Muscle of leg (tissue), 16 donors: ENCODE measurements at places on chromosomes 2 and 18. TPM values are rescaled to one million over a fixed set of nuclear protein-coding genes. Genes with fewer than 3 reads are reported as not detected.

- no peak for DNase-seq
- no peaks in the 10 kb centered on the region for H3K4me1 ChIP-seq
Measured at GRCh38 chr2:192060161-192060560, 134.6 kb downstream of the TMEFF2 start.

DNA sequence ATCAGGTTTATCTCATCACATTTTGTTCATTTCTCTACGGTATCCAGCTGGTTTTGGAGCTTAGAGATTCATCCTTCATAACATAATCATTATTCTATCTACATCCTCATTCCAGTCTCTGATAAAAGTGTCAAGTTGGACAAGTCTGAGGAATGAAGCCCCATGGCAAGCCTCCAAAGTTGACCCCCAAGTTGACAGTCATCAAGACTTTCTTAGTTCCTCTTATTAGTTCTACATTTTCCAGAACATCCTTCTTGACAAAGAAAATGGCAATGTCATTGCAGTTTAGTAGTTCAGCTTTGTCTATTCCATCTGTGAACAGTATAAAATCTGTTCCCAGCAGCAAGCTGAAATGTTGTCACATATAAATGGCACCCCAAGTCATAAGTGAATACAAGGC, 4.5 kb upstream of the TMSB10 start:
- peaks cover 25% of the 10 kb centered on the region for H3K4me1 ChIP-seq
- no peaks in the 10 kb centered on the region for H3K36me3 ChIP-seq
- H3K27ac ChIP-seq, result no peak overlapping the region

DNA sequence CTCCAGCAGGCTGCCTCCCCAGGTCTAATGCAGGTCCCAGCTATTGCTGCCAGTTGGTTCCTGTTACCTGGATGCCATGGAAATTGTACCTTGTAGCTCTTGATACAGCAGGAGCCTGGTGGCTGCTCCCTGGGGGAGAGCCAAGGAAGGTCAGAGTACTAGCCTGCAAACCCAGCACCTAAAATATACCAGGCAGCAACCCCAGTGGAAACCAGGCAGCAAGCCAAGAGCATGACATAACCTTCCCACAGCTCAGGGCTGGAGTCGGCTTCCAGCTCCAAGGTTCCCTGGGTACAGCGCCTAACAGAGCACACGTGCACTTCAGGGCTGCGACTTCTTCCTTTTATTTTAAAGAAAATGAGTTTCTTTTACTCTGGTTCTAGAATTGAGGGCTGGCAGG, 30.3 kb downstream of the TNP1 start:
- DNase-seq, result peak; percentile 86
- no peaks in the 10 kb centered on the region for H3K27me3 ChIP-seq
- no peak overlapping the region for H3K4me3 ChIP-seq
- H3K36me3 ChIP-seq, result no peaks in the 10 kb centered on the region

Gene SCN7A
- 47.4 TPM for polyA plus RNA-seq

DNA sequence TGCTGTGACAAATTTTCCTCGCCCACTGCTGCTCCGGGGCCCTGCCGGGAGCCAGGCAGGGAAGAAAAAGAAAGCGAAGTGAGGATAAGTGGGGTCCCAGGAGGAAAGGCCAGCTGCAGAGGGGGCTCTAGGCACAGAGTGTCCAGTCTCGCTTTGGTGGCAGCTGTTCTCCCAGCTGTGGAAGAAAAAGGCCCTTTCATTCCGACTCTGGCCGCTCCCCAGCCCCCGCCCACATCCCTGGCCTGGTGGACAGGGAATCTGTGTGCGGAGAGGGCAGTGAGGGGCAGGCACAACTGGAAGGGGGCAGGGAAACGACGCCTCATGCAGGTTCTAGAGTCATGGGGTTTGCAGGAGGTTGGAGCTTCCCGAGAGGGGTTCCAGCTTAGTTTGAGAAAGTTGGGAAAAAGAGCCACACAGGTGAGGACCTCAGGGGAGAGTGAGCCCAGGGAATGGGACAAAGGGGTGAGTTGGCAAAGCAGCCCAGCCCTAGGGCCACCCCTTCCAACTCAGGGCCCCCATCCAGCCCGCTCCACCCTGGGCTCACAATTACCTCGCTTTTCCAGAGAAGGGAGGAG, 1.8 kb downstream of the RTKN start:
- peak overlapping the region; percentile 65 for H3K4me3 ChIP-seq
- H3K27ac ChIP-seq, result peak overlapping the region; percentile 99
- peaks cover 19% of the 10 kb centered on the region for H3K36me3 ChIP-seq
- H3K27me3 ChIP-seq, result peaks cover 2% of the 10 kb centered on the region

GRCh38 chr2:38115216-38116032, 39.5 kb upstream of the CYP1B1 start:
- no peaks in the 10 kb centered on the region for H3K4me1 ChIP-seq
- H3K27me3 ChIP-seq, result no peaks in the 10 kb centered on the region
- no peaks in the 10 kb centered on the region for H3K36me3 ChIP-seq

- H3K4me3 ChIP-seq, result no peak overlapping the region
- H3K36me3 ChIP-seq, result no peaks in the 10 kb centered on the region
- no peaks in the 10 kb centered on the region for H3K4me1 ChIP-seq
- H3K27ac ChIP-seq, result no peak overlapping the region
Measured at GRCh38 chr2:158403237-158403636, 53.3 kb downstream of the CCDC148 start.

Gene TDRD15
- not detected for polyA plus RNA-seq

DNA sequence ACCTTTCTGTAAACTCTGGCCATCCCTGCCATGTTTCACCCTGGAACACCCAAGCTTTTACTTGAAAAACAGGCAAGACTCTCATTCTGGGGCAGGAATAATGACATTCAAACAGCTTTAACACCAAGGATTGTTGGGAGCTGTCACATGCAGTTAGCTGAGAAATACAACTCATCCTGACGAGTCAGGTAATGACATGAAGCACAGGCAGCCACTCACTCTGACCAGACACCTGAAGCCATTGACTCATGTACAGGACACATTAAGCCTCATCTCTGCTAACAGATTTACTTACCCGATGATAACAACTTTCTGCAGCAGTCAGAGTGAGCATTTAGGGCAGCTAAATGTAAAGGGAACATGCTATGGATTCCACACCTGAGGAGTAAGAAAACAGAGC, 163.1 kb upstream of the PGAP1 start:
- no peaks in the 10 kb centered on the region for H3K27me3 ChIP-seq
- peaks cover 15% of the 10 kb centered on the region for H3K4me1 ChIP-seq
- no peak overlapping the region for H3K4me3 ChIP-seq
- H3K27ac ChIP-seq, result peak overlapping the region; percentile 15

- no peak for DNase-seq
- H3K27me3 ChIP-seq, result no peaks in the 10 kb centered on the region
- no peaks in the 10 kb centered on the region for H3K36me3 ChIP-seq
- no peak overlapping the region for H3K27ac ChIP-seq
- peaks cover 23% of the 10 kb centered on the region for H3K4me1 ChIP-seq
Measured at GRCh38 chr2:227411320-227411989, 23.7 kb upstream of the SCYGR1 start.

Gene BOLL
- 1.4 TPM for polyA plus RNA-seq

GRCh38 chr2:142254031-142254430, 123.2 kb upstream of the LRP1B start:
- H3K27me3 ChIP-seq, result no peaks in the 10 kb centered on the region
- H3K4me3 ChIP-seq, result no peak overlapping the region
- no peaks in the 10 kb centered on the region for H3K4me1 ChIP-seq
- no peaks in the 10 kb centered on the region for H3K36me3 ChIP-seq
- DNase-seq, result no peak

GRCh38 chr2:175904035-175904434, 98.0 kb downstream of the LNPK start:
- no peak for DNase-seq
- H3K27ac ChIP-seq, result no peak overlapping the region
- H3K36me3 ChIP-seq, result no peaks in the 10 kb centered on the region
- no peaks in the 10 kb centered on the region for H3K27me3 ChIP-seq

DNA sequence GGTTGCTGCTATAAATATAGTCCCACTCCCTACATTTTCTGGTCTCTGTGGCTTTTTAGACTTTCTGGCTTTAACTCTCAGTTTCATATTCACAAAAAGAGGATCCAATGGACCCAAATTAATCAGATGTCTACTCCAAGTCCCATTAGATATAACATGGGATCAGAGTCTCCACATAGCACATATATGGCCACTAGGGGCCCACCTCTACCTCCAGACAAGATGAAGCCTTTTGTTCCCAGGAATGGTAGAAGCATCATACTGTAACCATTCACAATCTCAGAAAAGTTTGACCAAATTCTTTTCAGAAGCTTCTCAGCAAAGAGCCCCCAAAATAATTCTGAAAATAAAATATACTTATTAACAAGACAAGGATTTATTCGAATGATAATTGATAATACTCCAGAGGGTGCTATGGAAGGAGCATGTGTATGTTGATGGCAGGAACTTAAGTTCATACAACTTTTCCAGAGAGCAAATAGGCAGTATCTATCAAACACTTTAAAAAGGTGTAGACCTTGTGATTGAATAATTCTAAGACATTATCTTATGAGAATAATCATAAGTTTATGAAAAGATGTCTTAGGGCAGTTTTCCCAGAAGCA, 382.3 kb upstream of the CRIM1 start:
- peak; percentile 12 for DNase-seq
- no peaks in the 10 kb centered on the region for H3K27me3 ChIP-seq
- H3K4me1 ChIP-seq, result peaks cover 3% of the 10 kb centered on the region
- no peaks in the 10 kb centered on the region for H3K36me3 ChIP-seq
- H3K4me3 ChIP-seq, result no peak overlapping the region
- peak overlapping the region; percentile 82 for H3K27ac ChIP-seq

DNA sequence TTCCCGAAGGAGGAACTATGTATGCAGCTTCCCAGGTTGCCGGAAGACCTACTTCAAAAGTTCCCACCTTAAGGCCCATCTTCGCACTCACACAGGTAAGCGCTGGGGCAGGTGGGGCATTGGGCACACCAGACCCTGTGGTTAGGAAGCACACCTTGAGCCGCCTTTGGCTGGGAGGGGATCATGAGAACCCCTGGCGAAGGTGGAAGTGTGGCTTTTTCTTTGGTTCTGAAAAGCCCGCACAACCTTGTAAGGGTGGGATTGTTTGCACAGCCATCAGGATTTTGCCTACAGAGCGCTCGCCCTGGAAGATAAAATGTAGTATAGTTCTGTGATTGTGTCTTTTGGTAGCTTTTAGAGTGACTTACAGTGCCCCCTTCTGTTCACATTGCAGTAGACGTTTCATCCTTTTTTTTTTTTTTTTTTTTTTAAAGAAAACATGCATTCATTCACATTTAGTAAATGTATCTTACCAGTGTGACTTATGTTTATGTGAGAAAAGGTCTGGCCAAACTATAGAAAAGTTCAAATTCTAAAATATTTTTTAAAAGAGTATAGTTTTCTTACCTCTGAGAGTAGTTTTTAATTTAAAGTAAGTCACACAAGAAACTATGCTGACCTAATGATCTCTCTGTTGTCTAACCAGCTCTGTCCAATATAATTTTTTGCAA, 5.3 kb downstream of the KLF11 start:
- no peaks in the 10 kb centered on the region for H3K27me3 ChIP-seq
- H3K4me1 ChIP-seq, result peaks cover 26% of the 10 kb centered on the region

Gene HSBP1L1
- 2.6 TPM for polyA plus RNA-seq

Gene UGT1A4
- not detected for polyA plus RNA-seq

DNA sequence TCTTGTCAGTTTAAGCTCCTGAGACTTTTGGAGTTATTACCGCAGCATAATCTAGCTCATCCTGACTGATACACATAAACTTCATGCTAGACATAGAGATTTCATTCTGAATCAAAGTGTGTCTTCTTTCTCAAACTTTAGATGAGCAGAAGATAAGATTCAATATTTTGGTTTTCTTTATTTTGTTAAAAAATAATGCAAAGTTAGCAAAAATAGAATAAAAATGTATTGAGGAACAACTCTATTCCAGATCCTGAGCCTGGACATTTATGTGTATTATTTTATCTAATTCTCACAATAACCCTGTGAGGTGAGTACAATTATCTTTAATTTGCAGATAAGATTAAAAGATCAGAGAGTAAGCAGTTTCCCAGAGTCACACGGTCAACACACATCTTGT, 38.4 kb downstream of the KLHL14 start:
- H3K36me3 ChIP-seq, result no peaks in the 10 kb centered on the region
- no peak overlapping the region for H3K4me3 ChIP-seq
- no peak for DNase-seq
- no peak overlapping the region for H3K27ac ChIP-seq
- H3K27me3 ChIP-seq, result no peaks in the 10 kb centered on the region

- no peak overlapping the region for H3K4me3 ChIP-seq
- DNase-seq, result peak; percentile 23
- no peaks in the 10 kb centered on the region for H3K27me3 ChIP-seq
Measured at GRCh38 chr2:78890935-78891334, 134.6 kb upstream of the REG3G start.

Gene BOD1L2
- not detected for polyA plus RNA-seq

DNA sequence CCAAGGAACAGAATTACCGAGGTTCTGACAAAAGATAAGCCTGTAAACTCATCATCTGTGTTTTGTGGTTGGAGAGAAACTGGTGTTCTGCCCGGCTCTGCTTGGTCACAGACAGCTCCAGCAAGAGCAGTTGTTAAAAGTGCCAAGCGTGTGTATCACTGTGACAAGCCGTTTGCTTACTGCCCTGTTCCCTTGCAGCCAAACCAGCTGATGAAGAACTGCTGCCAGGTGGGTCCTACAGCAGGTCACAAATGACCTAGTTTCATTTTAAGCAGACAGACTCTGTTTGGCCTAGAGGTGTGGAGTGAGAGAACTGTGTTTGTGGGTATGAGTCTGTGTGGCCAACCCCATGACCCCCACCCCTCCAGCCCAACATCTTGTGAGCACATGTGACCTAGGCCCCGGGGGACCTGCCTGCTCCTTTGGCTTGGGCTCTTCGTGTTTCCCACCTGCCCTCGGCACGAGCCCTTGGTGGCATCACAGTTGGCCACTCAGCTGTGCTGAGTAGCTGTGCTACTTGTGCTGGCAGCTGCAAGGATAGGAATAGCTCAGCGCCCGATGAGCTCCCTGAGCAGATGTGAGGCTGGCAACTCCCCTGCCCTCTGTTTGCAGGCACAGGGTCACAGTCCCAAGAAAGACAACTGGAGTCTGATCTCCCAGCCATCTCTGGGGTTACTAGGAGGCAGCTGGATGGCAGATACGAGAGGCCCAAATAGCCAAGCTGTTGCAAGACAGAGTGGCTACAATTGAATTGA, 9.7 kb downstream of the OXER1 start:
- H3K27ac ChIP-seq, result peak overlapping the region; percentile 87
- H3K4me3 ChIP-seq, result no peak overlapping the region
- no peaks in the 10 kb centered on the region for H3K27me3 ChIP-seq
- peaks cover 2% of the 10 kb centered on the region for H3K36me3 ChIP-seq
- peak; percentile 93 for DNase-seq

Gene ALLC
- not detected for polyA plus RNA-seq

DNA sequence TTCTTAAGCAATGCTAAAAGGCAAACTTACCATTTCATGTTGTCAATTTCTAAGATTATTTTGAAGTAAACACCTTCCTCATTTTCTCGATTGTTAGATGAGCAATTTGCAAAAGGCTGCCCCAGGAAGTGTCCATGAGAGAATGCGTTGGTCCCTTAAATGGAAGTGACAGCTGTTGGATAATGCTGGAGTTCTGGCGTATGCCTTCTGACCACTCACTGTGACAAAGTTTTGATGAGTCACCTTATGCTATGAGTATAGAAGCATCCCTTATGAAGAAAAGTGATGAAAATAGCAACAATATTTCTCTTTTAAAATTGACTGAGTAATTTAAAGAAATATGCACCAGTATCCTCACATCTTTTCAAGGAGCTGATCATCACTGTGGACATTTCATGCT, 1497.5 kb downstream of the DPP10 start:
- no peak overlapping the region for H3K4me3 ChIP-seq
- DNase-seq, result no peak
- no peak overlapping the region for H3K27ac ChIP-seq
- no peaks in the 10 kb centered on the region for H3K27me3 ChIP-seq
- no peaks in the 10 kb centered on the region for H3K36me3 ChIP-seq

GRCh38 chr2:160353166-160353565, 140.4 kb downstream of the RBMS1 start:
- no peak for DNase-seq
- no peaks in the 10 kb centered on the region for H3K27me3 ChIP-seq
- peaks cover 2% of the 10 kb centered on the region for H3K4me1 ChIP-seq
- peaks cover 7% of the 10 kb centered on the region for H3K36me3 ChIP-seq
- H3K4me3 ChIP-seq, result no peak overlapping the region
